ENCODE measurements at places on chromosomes 2 and 18. TPM values are rescaled to one million over a fixed set of nuclear protein-coding genes. Genes with fewer than 3 reads are reported as not detected.
A peak's percentile ranks its signal among the peaks of the same experiment; 100 is the strongest.

DNA sequence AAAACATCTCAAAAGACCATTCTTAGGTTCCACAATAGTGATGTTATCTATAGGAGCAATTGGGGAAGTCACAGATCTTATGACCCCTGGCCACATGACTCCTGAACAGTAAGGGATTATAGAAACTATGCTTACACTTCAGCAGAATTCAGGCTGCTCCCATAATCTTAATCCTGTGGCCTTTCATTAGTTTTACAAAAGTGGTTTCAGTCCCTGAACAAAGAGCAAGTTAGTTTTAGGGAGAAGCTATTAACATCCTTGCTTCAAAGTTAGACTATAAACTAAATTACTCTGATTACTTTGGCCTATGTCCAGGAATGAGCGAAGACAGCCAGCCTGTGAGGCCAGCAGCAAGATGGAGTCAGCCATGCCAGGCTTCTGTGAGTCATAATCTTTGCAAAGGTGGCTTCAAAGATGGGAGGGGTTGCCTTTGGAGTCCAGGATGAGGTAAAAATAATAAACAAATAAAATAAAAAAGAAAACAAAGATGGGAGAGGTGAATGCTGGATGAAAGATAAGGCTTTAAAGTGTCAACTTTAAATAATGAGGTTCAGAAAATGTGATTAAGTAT is 168.7 kb upstream of the NDUFV2 start:
- DNase-seq = no peak
- peaks cover 2% of the 10 kb centered on the region for H3K27me3 ChIP-seq
- no peak overlapping the region for H3K4me3 ChIP-seq
- peaks cover 2% of the 10 kb centered on the region for H3K4me1 ChIP-seq

- DNase-seq = no peak
- no peaks in the 10 kb centered on the region for H3K4me1 ChIP-seq
- H3K27me3 ChIP-seq = peaks cover 11% of the 10 kb centered on the region
Observed at GRCh38 chr2:186709529-186710450, 15.9 kb downstream of the FAM171B start.

- H3K4me1 ChIP-seq = no peaks in the 10 kb centered on the region
- no peaks in the 10 kb centered on the region for H3K36me3 ChIP-seq
- no peak for DNase-seq
- no peak overlapping the region for H3K4me3 ChIP-seq
Observed at GRCh38 chr2:212922701-212923100, 228.7 kb downstream of the IKZF2 start.

DNA sequence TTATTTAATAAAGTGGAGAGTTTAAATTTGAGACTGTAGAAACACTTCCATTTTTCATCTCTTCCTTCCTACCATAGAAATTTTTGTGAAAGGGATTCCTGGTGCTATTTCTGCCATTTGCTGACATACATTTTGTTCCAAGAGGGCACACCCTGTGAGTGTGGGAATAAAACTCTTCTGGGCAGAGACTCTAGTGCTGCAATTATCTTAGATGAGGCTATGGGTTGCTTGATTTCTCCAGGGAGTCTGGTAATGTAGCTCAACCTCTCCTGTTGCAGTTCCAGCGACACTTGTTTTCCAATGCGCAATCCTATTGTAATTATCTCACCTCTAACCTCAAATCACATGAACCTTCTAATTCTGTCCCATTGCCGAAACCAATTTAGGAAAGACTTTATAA is 60.1 kb upstream of the ZSWIM2 start:
- no peak for DNase-seq
- no peak overlapping the region for H3K4me3 ChIP-seq
- H3K27ac ChIP-seq = no peak overlapping the region
- H3K4me1 ChIP-seq = no peaks in the 10 kb centered on the region
- H3K36me3 ChIP-seq = no peaks in the 10 kb centered on the region

DNA sequence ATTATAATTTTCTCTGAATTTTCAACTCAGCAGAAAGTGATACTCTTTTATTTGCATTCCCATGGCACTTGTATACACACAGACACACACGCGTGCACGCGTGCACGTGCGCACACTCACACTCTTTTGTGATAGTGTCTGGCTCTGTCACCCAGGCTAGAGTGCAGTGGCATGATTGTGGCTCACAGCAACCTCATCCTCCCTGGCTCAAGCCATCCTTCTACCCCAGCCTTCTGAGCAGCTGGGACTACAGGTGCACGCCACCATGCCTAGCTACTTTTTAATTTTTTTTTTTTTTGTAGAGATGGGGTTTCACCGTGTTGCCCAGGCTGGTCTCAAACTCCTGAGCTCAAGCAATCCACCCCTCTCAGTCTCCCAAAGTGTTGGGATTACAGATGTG is 123.2 kb downstream of the MC4R start:
- H3K4me1 ChIP-seq = no peaks in the 10 kb centered on the region
- no peak overlapping the region for H3K27ac ChIP-seq
- no peak overlapping the region for H3K4me3 ChIP-seq
- H3K36me3 ChIP-seq = no peaks in the 10 kb centered on the region
- no peaks in the 10 kb centered on the region for H3K27me3 ChIP-seq
- DNase-seq = no peak

DNA sequence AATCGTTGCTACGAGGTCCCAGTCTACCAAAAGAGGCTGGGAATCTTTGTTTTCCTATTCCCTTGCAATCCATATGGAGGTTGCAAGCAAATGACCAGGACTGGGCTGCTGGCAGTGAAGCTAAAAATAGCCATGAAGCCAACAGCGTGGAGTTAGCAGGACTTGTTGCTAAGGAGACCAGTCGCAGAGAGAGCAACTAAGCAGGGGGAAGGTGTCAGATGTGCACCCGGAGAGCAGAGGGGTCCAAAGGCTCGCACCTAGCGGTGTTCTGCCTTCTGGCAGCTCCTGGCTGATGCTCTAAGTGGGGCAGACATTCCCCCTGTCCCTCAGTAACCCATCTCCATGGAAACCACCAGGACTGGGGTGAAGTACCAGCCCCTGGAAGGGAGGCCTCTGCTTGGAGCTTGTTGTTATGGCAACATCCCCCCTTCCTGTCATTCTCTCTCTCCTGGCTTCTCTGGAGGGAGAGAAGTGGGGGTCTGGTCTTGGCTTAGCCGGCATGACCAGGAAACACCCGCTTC is 84.6 kb downstream of the DNMT3A start:
- peaks cover 6% of the 10 kb centered on the region for H3K36me3 ChIP-seq
- H3K4me3 ChIP-seq = no peak overlapping the region
- H3K4me1 ChIP-seq = peaks cover 67% of the 10 kb centered on the region
- no peak for DNase-seq
- peak overlapping the region; percentile 90 for H3K27ac ChIP-seq
- no peaks in the 10 kb centered on the region for H3K27me3 ChIP-seq

POTEJ gene
- total RNA-seq = not detected

MEMO1 gene
- 35.1 TPM for total RNA-seq

DNAJC5G gene
- total RNA-seq = not detected

Data from naive thymus-derived CD8-positive, alpha-beta T cell (primary cell).